Uterine smooth muscle cell (primary cell): ENCODE measurements at places on chromosomes 13 and 19. TPM values are rescaled to one million over a fixed set of nuclear protein-coding genes. Genes with fewer than 3 reads are reported as not detected.

PCSK4 gene
- total RNA-seq: 2.3 and 4.4 TPM in 2 replicates

FAM124A gene
- 1.5 and 2.2 TPM in 2 replicates for total RNA-seq

KLK6 gene
- not detected in 2 replicates for total RNA-seq

IGFL2 gene
- total RNA-seq: not detected in 2 replicates

CALR3 gene
- total RNA-seq: 0.22 TPM in 1 of 2 replicates, not detected in the other

RGL3 gene
- total RNA-seq: 0.50 and 1.00 TPM in 2 replicates

CYP2B6 gene
- total RNA-seq: not detected in 2 replicates
